ENCODE measurements at places on chromosomes 1 and 21. TPM values are rescaled to one million over a fixed set of nuclear protein-coding genes. Genes with fewer than 3 reads are reported as not detected.
A peak's percentile ranks its signal among the peaks of the same experiment; 100 is the strongest.

The F11R gene
- 7.9 TPM for total RNA-seq

DNA sequence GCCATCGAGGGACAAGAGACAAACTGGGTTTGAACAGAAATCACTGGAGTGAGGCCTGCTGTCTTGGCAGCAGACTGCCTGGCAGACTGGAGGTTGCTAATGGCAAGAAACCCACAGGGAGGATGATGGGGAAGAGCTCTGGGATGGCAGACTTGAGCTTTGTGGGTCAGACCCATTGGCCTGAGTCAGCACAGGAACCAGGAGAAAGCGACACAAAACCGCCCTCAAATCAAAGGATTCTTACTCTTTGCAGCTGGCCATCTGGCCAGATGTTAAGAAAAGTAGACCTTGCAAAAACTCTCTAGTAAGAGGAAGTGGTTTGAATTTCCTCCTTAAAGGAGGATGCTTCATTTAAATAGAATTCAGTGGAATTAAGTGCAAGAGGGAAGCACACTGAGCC lies 195.2 kb upstream of the JUN start:
- DNase-seq, result no peak

DNA sequence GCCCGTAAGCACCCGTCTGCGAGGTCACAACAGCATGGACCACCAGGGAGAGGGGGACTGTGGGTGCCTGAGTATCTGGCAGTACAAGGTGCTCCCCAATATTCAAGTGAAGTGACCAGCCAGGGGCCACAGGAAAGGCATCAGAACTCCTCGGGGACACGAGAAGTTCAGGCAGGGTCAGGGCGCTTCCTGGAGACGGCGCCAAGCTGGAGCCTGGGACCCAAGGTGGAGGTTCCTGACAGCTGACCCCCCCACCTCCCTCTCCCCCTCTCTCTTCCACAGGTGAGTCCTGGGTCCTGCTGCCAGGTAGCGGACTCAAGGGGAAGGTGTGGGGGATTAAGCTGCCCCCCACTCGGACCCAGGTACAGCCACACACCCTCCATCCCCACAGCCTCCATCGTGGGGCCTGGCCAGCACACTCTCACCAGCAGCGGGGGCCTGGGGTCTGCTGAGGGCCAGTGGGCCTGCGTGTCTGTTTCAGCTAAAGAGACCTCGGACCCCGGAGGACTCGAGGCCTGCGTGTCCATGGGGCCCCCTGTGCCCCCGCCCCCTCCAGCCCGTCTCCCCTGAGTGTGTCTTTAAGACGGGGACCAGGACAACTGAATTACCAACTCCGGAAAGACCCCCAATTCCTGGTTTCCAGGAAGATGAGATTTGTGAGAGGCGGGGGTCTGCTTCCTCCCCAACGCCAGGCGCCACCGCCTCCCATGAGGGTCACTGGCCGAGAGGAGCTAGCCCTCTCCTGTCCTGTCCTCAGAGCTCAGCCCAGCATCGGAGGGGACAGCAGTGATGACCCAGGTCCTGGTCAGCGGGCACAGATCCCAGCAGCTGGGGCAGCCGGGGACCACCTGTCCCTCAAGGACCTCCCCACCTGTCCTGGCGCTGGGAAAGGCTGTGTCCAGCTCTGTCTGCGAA lies 6.2 kb downstream of the TNFRSF18 start:
- peak; percentile 9 for DNase-seq

GRCh38 chr21:25176637-25177412 lies 430.5 kb downstream of the MRPL39 start:
- no peak for DNase-seq

The LEMD1 gene
- not detected for total RNA-seq

GRCh38 chr1:247347477-247348222 lies 16.0 kb upstream of the ZNF496 start:
- no peak for DNase-seq

DNA sequence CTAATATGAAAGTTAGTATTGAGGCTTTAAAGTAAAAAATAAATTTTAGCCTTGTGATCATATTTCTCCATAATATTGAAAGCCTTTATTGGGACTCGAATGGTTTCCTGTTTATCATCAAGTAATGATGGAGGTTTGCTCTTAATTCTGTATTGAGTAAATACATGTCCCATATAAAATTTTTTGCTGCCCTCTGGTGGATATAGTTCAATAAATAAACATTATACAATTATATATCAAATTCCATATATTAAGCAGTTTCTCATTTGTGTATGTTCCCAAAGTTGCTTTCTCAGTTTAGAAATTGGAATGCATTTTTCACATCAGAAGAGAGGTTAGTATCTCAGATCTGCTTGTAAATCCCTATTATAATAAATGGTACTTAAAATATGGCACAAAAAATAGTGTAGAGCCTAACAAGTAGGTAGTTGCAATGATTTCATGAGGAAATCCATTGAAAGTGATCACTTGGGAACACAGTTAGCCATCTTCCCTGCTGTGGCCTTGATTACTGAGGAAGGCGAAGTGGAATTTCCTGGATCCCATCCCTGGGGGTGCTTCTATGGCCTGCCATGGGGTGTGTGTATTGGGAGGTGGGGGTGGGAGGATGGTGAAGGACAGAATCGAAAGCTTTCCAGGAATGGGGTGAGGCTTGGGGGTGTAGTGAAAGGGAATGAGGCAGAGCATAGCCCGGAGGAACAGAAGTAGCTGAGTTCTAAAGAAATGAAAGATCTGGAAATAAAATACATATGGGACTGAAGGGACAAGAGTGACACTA lies 84.1 kb upstream of the C21orf91 start:
- no peak for DNase-seq

GRCh38 chr1:162690672-162691434 lies 58.6 kb downstream of the DDR2 start:
- DNase-seq, result peak; percentile 80

- no peak for DNase-seq
Measured at GRCh38 chr21:34988139-34988538, 61.0 kb downstream of the RUNX1 start.

- DNase-seq, result no peak
Measured at GRCh38 chr1:226360106-226360746, 47.7 kb downstream of the PARP1 start.

- peak; percentile 16 for DNase-seq
Measured at GRCh38 chr1:82065916-82066315, 265.2 kb downstream of the ADGRL2 start.

- no peak for DNase-seq
Measured at GRCh38 chr1:26700711-26701110, 4.9 kb downstream of the ARID1A start.

DNA sequence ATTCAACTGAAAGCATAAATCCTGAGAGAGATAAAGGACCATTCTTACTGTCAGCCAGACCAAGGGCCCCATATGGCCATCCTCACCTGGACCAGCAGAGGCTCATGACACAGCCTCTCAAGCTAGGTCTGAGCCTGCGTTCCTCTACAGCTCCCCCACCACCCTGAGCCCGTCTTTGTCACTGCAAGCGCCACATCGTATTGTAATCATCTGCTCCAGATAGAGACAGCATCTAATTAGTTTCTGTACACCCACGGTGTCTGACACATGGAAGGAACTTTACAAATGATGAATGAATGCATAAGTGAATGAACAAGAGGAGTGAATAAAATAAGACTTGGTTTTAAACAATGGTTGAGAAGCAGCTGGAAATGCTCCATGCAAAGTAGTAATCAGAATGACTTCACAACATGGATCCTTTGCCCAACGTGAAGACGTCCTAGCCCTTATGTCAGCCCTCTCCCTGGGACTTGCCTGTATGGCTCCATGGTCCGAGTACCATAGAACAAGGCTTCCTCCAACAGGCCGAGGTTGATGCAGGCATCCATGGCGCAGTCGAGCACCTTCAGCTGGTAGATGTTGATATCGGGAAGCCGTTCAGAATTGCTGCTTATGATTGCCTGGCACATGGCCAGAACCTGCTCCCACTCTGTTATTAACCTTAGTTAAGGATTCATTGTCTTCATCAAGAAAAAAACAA lies 648.9 kb downstream of the SMYD3 start:
- DNase-seq, result no peak

DNA sequence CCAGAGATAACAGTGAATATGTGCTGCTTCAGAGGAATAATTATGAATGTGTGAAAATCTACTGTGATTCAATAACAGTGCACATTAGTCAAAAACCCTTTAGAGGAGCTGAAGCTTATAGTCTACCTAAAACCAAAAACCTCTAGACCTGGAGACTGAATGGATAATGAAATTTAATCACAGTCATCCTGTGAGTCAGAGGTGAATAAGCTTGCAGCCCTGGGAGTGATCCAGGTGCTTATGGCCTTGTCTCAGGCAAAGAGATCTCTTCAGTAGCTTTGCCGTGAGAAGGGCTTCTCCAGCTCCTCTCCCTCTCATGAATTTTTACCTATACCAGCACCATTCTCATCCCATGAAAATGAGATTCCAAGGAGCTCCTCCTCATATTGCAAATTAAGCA lies 81.3 kb upstream of the RGS4 start:
- no peak for DNase-seq

The GPA33 gene
- not detected for total RNA-seq

The CELA3A gene
- total RNA-seq, result not detected

DNA sequence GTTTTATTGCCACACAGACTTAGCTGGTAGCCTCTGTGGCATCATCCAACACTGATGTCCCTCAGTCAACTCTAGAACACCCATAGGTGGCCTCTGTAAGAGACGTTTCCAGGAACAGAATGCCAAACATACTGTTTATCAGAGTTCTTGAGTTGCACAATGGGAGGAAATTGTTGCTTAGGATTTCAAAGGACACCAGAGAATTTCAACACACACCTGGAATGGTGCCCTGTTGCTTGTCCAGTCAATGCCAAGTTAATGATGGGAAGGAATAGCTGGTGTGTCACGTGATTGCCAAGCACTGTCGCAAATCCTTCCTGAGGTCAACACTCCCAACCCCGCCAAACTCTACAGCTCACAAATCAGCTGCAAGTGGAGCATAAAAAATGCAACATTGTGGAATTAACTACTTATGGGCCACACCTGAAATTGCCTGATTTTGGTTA lies 28.6 kb upstream of the DUSP23 start:
- peak; percentile 64 for DNase-seq

DNA sequence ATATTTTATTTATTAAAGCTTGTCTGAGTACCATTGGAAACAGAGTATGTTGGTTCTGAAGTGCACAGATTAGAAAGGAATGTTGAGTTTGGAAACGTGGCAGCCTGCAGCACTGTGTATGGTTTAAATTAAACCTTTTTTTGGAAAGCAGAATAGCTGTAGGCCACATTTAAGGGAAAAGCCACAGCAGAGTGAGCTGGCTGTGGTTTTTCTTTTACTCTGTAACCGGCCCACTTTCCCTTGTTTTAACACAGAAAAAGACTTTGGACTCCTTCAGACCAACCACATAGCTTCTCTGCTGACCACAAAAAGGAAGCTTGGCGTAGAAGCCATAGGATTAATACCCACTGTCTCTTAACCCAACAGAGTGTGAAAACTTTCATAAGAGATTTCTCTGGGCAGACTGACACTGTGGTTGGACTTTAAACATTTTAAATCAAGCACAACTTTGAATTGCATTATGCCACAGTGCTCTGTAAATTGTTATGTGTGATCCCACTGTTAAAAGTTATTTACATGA lies 75.2 kb downstream of the NFIA start:
- no peak for DNase-seq

The DISP1 gene
- total RNA-seq, result 3.2 TPM

The E2F2 gene
- total RNA-seq, result 0.06 TPM

DNA sequence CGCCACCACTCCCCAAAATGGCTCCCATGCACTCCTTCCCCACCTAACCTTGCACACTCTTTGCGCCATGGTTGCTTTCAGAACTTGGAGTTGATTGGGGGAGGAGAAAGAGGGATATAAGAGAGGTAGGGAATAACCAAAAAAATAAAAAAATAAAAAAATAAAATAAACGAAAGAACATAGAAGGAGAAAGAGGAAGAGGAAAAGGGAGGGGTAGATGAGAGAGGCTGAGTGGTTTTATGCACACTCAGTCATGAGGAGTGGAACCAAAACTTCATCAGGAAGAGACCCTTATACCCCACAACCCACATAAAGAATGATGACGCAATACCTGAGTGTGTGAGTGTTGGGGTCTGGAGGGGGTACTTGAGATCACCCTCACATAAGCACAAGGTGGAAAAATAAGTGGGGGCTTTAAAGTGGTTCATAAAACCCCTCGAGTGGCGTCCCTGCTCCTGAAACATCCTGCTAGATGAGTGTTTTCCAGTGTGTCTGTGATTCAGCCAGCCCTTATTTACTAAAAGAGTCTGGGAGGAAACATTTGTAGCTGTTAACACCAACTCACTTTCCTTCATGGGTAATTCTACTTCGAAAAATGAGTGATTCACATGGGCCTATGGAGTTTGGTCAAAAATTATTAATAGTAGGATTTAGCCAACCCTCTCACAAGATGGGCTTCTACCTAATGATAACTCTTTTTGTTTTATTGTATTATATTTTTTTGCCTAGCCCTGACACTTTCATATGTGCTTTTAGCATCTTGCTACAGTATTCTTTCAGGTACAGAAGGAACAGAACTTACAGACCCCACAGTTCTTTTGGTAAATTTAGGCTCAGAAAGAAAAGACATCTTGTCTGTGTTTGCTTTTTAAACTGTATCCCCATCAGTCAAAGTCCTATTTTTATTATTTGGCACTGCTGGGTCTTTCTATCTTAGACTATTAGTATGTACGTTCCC lies 5.2 kb downstream of the SLAMF1 start:
- DNase-seq, result no peak

The ZNF678 gene
- 4.0 TPM for total RNA-seq

DNA sequence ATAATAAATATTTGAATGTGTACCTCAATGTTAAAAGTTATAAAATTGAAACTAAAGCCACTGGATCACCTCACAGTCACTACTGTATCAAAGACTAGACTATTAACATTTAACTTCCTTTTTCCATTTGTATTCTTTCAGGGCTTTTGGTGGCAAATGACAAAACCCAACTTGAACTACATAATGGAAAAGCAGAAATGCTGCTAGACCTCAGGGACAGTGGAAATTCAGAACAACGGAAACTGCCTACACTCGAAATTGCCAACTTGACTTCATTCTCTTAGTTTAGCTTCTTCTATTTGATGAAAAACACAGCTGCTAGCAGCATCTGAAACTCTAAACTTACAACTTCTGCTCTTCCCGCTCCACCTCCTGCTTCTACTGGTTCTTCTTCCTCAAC lies 34.9 kb upstream of the NTNG1 start:
- DNase-seq, result no peak

- DNase-seq, result no peak
Measured at GRCh38 chr1:172653015-172653709, 5.7 kb upstream of the FASLG start.

DNA sequence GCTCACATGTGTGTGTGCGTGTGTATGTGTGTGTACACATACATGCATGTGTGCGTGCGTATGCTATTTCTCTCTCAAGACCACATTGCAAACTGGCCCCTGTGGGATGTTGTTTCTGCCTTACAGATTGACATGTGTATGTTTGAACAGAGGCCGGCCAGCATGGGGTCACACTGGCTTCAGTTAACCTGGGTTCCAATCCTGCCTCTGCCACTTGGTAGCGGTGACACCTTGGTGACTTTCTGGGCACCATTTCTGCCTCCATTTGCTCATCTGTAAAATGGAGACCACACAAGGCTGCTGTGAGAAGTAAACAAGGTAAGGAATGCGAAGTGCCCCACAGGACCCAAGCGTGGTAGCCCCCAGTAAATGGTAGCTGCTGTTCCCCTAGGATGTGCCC lies 51.7 kb downstream of the TCP10L start:
- DNase-seq, result no peak

The MRTO4 gene
- 19.9 TPM for total RNA-seq

The ROR1 gene
- total RNA-seq, result 1.2 TPM

The S100A1 gene
- 785 TPM for total RNA-seq

The PRRX1 gene
- 61.4 TPM for total RNA-seq

The SH2D1B gene
- total RNA-seq, result 4.0 TPM

Data from psoas muscle (tissue), 8 donors.